Stomach (tissue), 19 donors: ENCODE measurements at places on chromosomes 4 and X.
A peak's percentile ranks its signal among the peaks of the same experiment; 100 is the strongest.

DNA sequence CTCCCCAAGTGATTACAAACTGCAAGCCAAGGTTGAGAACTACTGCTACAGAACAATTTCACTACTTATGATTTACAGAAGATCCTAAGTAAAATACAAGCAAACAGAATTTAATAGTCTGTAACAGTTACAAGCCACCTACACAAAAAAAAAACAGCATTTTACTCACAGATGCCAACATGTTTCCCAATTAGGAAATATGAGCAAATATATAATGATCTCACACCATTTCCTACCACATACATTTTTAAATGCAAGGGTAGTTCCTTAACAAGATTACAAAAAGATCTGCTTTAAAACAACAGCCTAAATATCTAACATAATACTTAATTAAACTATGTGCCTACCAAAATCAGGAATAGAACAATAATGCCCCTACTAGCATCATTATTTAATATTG, 63.4 kb downstream of the EFHC2 start:
- no peak for DNase-seq

- peak; percentile 16 for DNase-seq
These were observed 338.2 kb upstream of the PABPC4L start for GRCh38 chr4:134539729-134540231.

DNA sequence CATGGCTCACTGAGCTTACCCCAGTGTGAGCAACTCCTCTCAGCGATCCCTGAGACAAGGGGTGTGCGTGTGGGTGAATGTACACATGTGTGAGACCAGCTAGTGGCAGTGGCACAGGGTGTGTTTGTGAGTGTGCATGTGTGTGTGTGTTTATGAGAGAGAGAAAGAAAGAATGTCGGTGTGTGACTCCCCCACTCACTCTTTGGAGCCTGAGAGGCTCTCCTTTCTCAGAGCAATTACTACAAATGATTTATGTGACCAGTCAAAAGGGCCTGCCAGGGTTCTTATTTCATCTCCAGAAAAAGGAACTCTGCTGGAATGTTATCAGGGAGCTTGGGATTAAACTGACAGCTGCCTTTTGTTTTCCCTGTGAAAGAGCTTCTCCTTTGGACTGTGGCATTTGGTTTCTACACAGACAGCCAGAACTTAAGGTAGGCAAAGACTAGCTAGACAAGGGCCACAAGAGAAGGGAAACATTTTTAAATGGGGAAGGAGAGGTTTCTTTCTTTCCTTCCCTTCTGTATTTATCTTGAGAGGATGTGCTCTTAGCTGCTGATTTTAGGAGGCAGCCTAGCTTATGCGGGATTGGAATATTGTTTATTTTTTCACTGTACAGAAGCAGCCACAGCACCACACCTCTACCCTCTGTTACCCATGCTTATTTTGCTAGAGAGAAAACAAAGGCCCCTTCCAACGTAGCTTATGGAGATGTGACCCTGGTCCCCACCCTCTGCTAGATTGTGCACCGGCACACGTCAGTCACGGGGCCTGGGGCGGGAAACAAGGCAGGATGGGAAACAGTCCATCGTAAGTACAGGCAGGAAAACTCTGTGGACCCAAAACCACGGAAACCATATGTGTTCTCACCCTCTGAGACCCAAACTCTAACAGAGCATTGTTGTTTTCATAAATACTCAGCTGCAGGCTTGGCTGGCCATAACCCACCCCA, 143.5 kb downstream of the MGST2 start:
- peak; percentile 56 for DNase-seq

DNA sequence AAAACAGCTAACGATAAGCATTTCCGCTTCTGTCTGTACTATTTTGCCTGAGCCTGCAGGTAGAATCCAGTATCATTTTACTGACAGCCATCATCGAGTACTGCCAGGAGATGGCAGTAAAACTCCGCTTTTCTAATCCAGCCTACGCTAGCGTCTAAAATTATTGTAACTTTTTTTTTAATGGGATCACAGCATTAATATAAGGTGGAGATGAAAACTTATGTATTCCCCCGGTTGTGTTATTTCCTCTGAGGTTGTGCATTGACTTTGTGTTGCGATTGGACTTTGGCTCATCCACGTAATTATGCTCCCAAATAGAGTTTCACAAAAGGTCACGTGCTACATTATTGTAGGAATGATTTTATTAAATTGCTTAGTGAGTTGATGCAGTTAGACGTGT, 248.1 kb downstream of the C4orf33 start:
- DNase-seq = peak; percentile 69

- DNase-seq = no peak
These were observed 95.6 kb downstream of the GATB start for GRCh38 chr4:151665022-151665784.

DNA sequence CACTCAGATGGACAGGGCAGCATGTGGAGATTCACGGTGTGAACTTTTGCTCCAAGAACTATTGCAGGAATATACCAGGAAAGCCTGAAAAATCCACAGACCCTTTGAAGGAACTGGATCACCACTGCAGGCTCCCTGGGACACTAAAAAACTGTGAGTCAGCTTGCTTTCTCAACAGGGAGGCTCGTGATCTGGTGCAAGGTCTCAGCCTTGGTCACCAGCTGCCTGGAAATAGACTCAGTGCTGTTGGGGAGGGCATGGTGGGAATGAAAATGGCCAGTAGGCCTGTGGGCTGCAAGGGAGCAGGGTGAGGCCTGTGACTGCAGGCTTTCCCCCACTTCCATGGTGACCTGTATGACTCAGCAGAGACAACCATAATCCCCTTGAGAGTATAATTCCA, 426.4 kb upstream of the RPS6KA3 start:
- no peak for DNase-seq

GRCh38 chr4:88523325-88524129, at the start of gene PYURF:
Gene PYURF, minus strand, starts transcription at chr4:88523776. Its CDS starts 76 bp downstream, at chr4:88523700.
- peak; percentile 97 for DNase-seq

- no peak for DNase-seq
These were observed 207.3 kb downstream of the GABRB1 start for GRCh38 chr4:47238667-47239066.

DNA sequence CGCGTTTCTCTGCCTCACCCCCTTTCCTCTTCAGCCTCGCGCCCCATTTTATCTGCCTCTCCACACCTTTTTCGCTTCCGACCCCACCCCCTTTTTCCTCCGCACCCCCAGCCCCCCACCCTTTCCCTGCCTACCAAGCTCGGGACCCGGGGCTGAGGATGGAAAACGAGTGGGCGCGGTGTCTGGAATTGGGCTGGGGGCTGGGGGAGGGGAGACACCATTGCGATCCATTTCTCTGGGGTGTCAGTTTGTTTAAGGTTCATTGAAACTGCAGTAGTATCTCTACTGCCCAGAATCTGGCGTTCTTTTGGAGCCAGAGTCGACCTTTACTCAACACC, 707 bp downstream of the SLC9A6 start:
- no peak for DNase-seq

DNA sequence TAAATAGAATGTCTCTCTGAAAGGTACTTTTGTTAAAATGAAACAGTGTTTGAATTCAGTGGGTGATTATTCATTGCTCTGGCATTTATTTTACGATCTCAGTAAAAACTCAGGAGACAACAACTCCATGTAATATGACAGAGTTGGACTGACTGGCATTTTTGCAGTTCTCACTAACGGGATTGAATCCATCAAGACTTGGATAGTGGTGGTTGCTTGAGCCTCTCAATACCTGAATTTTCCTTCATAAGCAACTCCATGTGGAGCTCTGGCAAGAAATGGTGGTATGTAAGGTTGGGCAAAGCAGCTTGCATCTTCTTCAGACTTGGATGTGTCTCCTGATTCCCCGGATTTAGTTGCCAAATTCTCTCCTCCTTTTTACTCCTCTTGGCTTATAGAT, 72.7 kb downstream of the FRMPD4 start:
- DNase-seq = no peak

- DNase-seq = no peak
These were observed 72.5 kb downstream of the EVC start for GRCh38 chr4:5783486-5783885.

GRCh38 chr4:58649226-58649625, 1539.0 kb upstream of the IGFBP7 start:
- no peak for DNase-seq

DNA sequence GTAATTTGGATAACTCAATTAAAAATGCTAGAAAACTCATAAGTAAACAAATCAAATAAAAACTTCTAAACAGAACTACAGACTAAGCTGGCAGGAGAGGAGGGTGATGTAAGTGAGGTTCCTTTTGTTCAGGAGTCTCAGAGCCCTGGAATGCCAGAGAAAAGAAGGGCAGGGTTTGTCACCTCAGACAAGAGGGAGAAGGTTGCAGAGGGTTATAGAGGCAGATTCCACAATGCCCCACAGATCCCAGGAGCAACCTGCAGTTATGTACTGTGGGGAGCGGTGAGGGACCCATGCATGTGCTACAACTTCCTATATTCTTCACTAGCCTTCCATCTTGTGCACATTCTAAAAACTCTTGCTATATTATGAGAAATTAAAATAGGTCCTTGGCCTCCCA, 129.7 kb downstream of the CFAP299 start:
- no peak for DNase-seq

DNA sequence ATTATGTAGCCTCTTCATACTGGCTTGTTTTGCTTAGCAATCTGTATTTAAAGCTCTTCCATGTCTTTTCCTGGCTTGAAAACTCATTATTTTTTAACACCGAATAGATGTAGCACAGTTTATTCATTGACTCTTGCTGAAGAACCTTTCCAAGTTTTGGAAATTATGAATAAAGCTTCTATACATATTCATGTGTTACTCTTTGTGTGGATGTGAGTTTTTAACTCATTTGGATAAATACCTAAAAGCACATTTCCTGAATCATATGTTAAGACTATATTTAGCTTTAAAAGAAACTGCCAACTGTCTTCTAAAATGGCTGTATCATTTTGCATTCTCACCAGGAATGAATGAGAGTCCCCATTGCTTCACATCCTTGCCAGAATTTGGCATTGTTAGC, 2061.7 kb upstream of the AGA start:
- no peak for DNase-seq

DNA sequence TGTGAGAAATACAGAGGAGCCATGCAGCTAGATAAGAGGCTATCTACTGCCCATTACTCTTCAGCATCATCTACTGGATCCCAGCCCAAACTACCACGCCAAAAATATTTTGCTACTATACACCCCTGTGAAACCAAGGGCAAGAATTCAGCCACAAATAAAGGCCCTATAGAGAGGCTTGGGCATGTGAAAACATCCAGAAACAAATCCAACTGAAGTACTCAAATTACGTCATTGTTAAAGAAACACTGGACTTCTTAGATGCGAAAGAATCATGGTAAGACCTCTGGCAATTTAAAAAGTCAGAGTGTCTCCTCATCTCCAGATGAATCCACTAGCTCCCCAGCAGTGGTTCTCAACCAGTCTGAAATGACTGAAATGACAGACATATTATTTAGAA, 12.8 kb downstream of the NDST3 start:
- no peak for DNase-seq

GRCh38 chr4:172348426-172348825, 535.2 kb downstream of the GALNTL6 start:
- DNase-seq = no peak

- no peak for DNase-seq
These were observed 38.9 kb downstream of the DDX60L start for GRCh38 chr4:168441412-168441811.

- no peak for DNase-seq
These were observed 17.1 kb downstream of the DDX3X start for GRCh38 chrX:41350976-41351569.

- no peak for DNase-seq
These were observed 90.2 kb downstream of the CBR4 start for GRCh38 chr4:168919706-168920324.

DNA sequence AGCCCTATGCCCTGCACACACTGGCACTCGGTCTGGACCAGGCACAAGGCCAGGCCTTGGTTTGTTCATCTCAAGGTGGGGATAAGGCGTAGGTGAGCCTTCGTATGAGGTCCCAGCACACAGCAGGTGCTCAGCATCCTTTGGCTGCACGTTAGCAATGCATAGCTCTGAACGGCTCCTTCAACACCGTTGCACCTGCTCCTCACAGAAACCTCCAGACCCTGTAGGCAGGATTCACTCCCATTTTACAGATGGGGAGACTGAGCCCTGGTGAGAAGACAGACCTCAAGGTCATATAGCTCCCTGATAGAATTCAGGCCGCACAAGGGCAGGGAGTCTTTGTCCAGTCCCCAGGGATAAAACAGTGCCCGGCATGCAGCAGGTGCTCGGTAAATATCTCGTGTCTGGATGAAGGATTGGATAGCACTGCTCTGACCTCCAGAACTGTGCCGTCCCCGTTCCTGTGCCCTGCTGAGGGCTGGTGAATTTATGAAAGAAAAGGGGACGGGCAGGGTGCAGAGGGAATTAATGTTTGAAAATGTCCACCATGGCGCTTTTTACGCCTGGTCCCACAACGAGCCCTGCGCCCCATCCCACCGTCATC, 2.4 kb downstream of the PPP2R2C start:
- no peak for DNase-seq

- DNase-seq = no peak
These were observed 126.1 kb downstream of the FAT4 start for GRCh38 chr4:125440814-125441213.

DNA sequence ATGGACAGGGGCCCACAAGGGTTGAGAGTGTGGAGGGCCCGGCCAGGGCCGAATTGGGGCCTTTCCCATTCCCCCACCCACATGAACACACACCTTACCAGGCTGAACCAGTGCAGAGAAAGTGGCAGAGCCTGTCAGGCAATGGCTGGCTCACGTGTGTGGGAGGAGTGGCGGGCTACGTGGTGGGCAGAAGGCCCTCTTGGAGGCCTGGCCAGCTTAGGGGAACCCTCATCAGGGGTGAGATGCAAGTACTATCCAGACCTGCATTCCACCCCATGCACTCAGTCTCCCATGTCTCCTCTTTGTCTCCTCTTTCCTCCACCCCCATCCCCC, 965 bp downstream of the TCEAL4 start:
- DNase-seq = peak; percentile 29

GRCh38 chr4:24285759-24286158, 298.6 kb downstream of the DHX15 start:
- no peak for DNase-seq

GRCh38 chr4:104492183-104492771, 2.4 kb downstream of the CXXC4 start:
- DNase-seq = no peak

DNA sequence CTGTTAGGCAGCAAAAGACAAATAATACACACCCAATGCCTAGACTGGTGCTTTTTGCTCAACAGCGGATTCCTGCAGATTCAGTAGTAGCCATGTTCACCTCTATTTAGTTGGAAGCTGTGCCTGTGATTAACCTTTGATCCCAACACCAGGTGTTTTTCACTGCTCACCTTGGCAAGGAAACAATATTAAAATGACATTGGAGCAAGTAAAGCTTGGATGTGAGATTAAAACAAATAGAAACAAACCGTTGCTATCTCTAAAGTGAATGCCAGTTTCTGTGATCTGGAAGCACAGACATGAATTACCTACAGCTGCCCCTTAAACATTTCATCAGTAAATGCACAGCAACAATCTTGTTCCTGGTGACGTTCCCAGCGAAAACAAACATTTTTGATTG, 35.7 kb downstream of the MAGEB17 start:
- peak; percentile 20 for DNase-seq

- peak; percentile 65 for DNase-seq
These were observed at the start of gene XK for GRCh38 chrX:37685381-37686359. Gene XK, plus strand, starts transcription at chrX:37685791. Its CDS starts 171 bp downstream, at chrX:37685962.

GRCh38 chr4:138757432-138757831, 258.1 kb upstream of the NOCT start:
- DNase-seq = no peak
